Activated T-helper 1 cell treated with anti-CD3 and anti-CD28 coated beads, Interleukin-2, amount 50 U/mL, for 16 hours (primary cell): ENCODE measurements at places on chromosomes 1 and 21.

GRCh38 chr1:37238364-37239224 is 204.3 kb upstream of the GRIK3 start:
- no peak for DNase-seq

GRCh38 chr1:74586253-74586897 is 74.0 kb upstream of the LRRC53 start:
- DNase-seq: no peak

- no peak for DNase-seq
Observed at GRCh38 chr1:183800449-183800848, 4.5 kb upstream of the RGL1 start.

- DNase-seq: no peak
Observed at GRCh38 chr1:56676571-56677035, 31.5 kb downstream of the PRKAA2 start.

DNA sequence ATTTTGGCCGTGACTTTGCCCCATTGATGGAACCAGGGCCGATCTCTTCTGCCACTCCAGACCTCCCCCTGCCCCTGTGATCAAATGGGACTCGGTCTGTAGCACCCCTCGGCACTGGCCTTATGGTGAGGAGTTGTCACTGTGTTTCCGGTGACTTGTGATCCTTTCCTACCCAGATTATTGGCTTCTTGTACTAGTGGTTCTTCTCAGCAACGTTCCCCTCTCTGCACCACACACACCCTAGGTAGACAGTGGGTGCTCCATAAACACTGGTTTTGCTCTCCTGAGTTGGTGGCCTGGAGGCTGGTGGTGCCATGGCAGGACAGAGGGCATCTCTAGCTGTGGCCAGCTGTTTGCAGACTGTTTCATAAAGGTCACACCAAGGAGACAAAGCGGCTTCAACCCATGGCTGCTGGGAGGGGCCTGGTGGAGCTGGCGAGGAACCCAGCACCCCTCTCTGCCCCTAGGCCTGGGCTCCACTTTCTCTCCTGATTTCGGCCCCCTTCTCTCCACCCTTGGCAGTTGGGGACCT is 50.7 kb downstream of the DHRS3 start:
- DNase-seq: no peak

- DNase-seq: no peak
Observed at GRCh38 chr1:152309955-152310354, 15.1 kb downstream of the FLG start.

GRCh38 chr1:5688081-5689077 is 303.8 kb downstream of the NPHP4 start:
- no peak for DNase-seq

DNA sequence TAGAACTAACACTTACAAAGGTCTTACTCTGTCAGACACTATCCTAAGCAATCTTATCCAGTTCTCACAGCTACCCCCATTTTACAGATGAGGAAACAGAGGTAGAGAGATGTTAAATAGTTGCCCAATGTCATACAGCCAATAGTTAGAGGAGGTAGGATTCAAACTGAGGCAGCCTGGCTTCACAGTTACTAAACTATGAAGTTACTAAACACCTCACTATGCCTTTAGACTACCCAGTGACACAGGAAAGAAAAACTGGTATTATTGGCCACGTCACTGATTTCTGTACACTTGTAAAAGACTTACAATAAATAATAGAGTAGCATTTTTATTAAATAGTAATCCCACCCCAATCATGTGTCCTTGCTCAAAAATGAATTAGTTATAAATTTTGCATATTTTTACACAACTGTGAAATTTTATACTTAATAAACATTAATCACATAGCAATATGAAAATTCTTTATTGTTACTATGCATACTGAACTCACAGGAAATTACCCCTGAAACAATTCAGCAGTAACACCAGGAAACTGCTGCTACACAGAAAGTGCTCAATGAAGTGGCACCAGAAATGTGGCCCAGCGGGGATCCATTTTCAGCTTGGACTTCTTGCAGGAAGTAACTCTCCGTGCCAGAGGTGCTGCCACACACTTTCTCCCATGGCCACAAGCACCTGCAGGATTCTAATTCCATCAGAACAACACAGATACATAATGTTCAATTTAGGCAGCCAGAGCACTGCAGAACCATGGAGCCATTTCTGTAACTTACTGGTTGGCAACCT is 69.4 kb downstream of the VAV3 start:
- DNase-seq: no peak

- DNase-seq: no peak
Observed at GRCh38 chr1:176033474-176033873, 173.6 kb downstream of the COP1 start.
